ENCODE measurements at places on chromosomes 6 and 20.

- DNase-seq = no peak
Measured at GRCh38 chr20:23684261-23684660, 4.6 kb downstream of the CST4 start.

- DNase-seq = peak; percentile 35
Measured at GRCh38 chr20:24718696-24719095, 230.4 kb upstream of the CST7 start.

DNA sequence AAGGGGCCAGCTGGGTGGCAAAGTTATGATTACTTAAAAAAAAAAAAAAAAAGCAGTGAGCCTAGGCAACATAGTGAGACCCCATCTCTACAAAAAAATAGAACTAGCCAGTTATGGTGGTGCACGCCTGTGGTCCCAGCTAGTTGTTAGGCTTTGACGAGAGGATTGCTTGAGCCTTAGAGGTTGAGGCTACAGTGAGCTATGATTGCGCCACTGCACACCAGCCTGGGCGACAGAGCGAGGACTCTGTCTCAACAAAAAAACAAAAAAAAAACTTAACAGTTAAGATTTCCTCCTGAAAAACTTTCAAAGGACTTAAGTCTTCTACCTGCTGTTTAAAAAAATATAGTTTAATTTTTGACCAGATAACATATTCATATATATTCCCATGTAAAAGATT lies 2.4 kb downstream of the GTSF1L start:
- no peak for DNase-seq

- DNase-seq = no peak
Measured at GRCh38 chr6:122859676-122860075, 70.6 kb downstream of the SMPDL3A start.

- DNase-seq = no peak
Measured at GRCh38 chr6:41784581-41785171, 2.8 kb upstream of the TOMM6 start.

DNA sequence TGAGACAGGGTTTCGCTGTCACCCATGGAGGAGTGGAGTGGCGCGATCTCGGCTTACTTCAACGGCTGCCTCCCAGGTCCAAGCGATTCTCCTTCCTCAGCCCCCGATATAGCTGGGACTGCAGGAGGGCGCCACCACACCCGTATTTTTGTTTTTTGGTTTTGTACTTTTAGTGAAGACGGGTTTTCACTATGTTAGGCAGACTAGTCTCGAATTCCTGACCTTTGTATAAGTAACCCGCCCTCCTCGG lies 115.4 kb upstream of the BTN3A2 start:
- DNase-seq = no peak

- peak; percentile 12 for DNase-seq
Measured at GRCh38 chr6:6494677-6495076, 93.8 kb upstream of the LY86 start.

GRCh38 chr6:8177721-8178120 lies 75.4 kb upstream of the EEF1E1 start:
- no peak for DNase-seq

DNA sequence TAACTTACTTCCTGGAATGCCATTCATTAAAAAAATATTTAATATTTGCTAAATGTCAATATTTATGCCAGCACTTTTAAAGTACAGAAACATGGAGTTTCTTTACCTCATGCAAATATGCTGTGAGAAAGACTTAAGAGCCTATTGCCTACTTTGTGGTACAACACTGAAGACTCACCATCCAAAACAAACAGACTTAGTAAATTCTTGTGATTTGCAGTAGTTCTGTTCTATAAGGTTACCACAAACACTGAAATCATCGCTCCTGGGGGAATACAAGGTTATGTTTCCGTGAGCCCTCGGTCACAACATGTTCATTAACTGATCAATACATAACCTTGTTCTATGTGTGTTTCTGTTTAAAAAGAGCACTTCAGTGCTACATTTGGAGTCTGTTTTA lies 78.3 kb downstream of the ATG5 start:
- no peak for DNase-seq

DNA sequence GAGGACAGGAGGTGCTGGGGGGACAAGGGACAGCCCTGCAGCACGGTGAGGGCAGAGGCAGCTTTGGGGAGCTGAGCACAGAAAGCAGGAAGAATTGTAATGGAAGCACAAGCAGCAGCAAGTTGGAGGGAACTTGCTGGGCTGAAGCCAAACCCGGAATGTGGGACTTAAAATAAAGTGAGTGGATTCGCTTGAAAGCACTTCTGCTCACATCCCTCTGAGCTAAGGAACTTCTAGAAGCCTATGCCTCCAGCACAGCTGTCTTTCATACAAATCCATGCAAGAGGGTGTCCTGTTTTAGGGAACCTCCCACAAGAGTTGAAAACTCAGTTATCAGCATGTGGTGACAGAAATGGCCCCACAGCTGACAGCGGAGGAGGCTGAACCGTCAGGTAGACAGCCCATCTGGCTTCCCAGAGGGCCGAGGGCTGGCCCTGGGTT lies 71.4 kb upstream of the MLN start:
- no peak for DNase-seq

DNA sequence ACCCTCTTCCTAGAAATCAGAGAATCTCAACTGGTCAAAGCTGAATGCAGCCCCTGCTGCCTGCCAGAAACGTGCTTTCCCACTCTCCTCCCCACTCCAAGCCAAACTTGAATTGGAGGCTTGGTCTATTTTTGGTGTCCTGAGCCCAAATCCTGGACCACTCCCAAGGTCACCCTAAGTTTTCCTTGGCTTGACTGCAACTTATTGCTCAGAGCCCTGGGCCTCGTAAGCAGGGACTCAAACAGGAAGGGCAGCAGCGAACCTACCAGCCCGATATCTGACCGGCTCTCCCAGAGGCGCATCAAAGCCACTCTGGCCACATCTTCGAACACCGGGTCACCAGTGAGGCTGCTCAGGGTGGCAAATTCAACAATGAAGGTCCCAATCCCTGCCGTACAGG lies 12.7 kb downstream of the EDEM2 start:
- DNase-seq = no peak

GRCh38 chr6:149356081-149356750 lies 38.7 kb downstream of the TAB2 start:
- no peak for DNase-seq

DNA sequence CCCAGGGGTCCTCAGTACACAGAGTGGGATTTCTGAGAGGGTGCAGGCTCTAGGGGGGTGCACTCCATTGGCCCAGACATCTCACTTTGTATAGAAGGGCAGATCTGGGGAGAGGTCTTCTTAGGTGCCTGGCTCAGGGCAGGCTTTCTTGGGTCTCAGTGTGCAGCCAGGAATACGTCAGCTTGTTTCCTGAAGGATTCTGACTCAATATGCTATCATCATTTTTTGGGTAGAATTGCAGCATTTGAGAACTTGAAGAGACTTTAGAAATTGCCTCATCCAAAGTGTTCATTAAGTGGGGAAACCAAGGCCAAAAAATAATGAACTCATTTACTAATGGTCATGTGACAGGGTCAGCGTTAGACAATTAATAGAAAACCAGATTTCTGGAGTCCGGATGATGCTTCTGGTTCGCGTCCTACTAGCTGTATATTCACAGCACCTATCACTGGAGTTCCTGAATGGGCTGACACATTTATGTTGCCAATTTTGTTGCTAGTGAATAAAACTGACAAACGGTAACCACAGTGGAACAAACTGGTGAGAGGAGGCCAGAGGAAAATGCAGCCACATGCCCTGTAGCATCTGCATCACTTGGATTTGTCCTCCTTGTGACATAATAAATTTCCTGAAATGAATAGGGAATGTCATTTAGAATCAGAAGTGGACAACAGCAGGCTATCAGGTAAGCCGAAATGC lies 238.9 kb downstream of the TBC1D7 start:
- no peak for DNase-seq

DNA sequence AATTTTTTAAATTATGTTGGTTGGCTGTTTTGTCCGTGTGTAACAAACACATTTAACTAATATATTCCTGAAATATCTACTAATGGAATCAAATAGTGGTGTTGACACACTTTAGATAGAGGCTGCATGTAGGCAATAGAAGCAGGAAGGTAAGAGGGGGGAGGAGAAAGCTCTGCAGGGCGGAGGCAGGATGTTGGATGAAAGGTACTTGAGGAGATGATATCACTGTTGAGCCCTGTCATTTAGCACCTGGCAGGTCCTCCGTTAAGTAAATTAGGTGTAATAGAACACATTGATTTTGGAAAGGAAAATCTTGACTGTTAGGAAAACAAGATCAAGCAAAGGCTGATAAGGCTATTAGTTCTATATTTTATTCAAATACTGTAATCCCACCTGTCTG lies 618.7 kb downstream of the PKHD1 start:
- no peak for DNase-seq

- no peak for DNase-seq
Measured at GRCh38 chr20:38159566-38159956, 5.5 kb downstream of the TGM2 start.

GRCh38 chr6:146103416-146104072 lies 74.7 kb downstream of the GRM1 start:
- DNase-seq = no peak

DNA sequence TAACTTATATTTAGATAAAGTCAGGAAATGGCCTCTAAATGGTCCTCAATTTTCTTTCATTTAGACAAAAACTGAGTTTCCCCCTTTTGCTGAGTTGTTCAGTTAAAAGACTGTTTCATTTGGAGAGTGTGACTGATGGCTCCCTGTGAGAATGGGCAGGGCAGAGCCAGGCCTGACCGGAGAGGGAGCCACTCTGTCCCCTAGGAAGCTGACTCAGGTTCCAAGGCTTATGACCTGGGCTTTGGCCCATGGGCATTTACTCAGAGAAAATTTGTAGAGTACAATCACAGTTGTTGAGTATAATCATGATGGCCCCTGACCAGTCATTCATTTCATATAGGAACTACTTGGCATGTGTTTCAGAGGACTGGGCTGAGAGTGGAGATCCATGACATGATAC lies 37.0 kb upstream of the AIG1 start:
- no peak for DNase-seq

Measured in SHP77 treated with DMSO at 0.1 percent for 48 hours (cell line).